GM13976 (cell line): ENCODE measurements at places on chromosomes 3 and 15.

DNA sequence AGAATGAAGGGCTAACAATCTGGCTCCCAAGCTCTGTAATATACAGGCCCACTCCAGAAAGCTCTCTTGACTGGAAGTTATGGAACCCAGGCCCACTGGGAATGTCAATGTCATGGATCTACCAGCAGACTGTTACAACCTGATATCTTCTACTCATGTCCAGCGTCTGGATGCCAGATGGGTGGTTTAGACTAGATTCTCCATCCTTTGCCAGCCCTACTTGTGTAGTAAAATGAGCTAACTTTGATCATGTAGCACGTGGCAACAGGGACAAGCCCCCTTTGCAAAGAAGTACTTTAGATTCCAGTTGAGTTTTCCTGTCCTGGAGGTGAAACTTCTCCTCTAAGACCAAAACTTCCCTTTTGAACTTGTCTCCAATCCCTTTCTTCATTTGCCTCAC lies 55.1 kb downstream of the HEG1 start:
- DNase-seq: no peak

DNA sequence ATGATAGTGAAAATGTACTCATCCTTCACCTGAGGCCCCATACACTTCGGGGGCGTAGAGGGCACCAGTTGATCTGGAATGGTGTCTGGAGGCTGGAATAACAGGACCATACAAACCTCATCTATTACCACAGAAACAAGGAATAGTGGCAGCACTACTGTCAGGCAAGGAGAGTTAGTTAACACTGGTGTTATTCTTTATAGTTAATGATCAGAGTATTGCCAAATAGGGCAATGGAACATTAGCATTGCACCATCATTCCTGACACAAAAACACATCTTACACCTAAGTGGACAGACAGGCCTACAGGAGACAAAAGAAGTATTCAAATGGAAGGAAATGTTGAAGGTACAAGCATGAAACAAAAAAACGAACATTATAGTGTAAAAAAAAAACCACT lies 137.0 kb upstream of the UBP1 start:
- DNase-seq: no peak

DNA sequence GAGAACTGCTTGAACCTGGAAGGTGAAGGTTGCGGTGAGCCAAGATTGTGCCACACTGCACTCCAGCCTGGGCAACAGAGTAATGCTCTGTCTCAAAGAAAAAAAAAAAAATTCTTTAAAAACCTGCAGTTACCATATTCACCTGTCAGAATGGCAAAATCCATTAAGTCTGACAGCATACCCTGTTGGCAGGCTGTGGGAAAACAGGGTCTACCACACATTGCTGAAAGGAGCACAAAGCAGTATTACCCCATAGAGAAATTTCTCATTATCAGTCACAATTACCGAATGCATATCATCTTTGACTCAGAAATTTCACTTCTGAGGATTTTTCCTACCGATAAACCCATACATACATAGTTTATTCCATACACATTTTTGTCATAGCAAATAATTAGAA lies 264.1 kb upstream of the SLCO3A1 start:
- DNase-seq: no peak

DNA sequence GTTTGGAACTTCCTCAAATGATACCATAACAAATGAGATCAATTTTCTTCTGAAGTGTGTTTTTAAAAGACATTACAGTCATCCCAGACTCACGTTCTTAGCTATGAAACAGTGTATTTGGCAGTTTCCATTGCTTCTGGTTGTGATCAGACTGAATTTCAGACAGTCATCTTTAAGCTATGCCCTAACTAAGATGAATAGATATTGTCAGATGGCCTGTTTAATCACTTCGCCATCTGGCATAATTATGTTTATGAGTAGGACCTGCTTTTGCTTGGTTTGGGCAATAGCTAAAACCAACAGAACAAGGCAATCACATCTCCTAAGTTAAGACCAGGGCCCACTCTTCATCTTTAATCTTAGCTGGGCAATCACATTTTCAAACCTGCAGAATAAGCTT lies 313.1 kb downstream of the SV2B start:
- no peak for DNase-seq

GRCh38 chr3:35737527-35737926 lies 98.2 kb downstream of the ARPP21 start:
- DNase-seq: no peak

DNA sequence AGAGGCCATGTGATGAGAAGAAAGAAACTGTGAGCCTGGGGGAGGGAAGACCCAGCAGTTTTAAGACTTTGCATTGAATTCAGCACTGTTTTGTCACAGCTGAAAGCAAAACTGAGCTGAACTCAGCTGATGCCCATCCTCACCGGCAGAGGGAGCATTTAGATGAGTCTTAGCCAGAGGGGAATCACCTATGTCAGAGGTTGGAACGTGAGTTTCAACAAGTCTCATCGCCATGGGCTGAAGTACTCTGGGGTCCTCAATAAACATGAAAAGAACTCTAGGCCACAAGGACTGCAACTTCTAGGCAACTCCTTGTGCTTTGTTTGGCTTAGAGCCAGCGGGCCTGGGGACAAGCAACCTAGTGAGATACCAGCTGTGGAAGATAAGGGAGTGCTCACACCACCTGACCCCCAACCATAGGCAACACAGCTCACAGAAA lies 324.5 kb downstream of the TBL1XR1 start:
- peak; percentile 41 for DNase-seq

GRCh38 chr3:107978131-107979055 lies 112.4 kb downstream of the CD47 start:
- no peak for DNase-seq

DNA sequence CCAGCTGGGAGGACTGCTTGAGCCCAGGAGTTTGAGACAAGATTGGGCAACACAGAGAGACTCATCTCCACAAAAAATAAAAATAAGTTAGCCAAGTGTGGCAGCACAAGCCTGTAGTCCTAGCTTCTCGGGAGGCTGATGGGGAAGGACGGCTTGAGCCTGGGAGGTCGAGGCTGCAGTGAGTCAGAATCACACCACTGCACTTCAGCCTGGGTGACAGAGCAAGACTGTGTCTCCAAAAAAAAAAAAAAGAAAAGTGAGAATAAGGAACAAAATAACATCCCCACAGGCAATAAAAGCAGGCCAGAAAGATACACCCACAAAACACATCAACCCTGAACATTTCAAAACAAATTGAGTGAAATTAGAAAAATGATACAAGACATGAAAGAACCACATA lies 48.7 kb upstream of the OCA2 start:
- no peak for DNase-seq

DNA sequence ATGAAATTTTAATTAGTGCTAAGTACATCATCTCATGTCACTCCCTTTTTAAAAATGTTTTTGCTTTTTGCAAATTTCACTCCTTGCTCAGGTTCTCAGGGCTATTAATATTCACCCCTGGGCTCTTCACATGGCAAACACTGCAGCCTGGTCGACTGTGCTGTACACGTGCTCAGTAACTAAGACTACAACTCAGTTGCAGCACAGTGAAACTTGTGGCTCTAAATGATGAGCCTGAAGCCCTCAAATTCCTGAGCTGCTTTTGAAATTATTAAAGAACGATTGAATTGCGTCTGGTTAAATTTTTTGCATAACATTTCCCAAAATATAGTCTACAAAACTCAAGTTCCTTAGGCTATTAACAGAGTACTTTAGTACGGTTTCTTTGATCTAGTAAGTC lies 159.3 kb upstream of the C2CD4B start:
- DNase-seq: no peak

DNA sequence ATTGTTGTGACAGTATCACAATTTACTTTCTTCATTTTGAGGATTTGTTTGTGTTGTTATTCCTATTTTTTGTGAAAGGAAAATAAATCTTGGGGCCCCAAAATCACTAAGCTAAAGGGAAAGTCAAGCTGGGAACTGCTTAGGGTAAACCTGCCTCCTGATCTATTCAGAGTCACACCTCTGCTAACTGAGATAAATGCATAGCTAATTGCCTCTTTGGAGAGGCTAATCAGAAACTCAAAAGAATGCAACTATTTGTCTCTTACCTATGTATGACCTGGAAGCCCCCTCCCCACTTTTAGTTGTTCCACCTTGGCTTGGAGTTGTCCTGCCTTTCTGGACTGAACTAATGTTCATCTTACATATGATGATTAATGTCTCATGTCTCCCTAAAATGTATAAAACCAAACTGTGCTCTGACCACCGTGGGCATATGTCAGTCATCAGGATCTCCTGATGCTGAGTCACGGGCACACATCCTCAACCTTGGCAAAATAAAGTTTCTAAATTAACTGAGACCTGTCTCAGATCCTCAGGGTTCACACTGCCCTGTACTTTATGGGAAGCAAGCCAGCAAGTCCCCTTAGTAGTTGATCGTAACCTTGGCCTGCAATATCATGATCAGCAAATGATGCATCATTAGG lies 523.2 kb upstream of the GOLIM4 start:
- DNase-seq: no peak

- DNase-seq: peak; percentile 43
Measured at GRCh38 chr3:10602769-10603768, 97.7 kb upstream of the ATP2B2 start.

DNA sequence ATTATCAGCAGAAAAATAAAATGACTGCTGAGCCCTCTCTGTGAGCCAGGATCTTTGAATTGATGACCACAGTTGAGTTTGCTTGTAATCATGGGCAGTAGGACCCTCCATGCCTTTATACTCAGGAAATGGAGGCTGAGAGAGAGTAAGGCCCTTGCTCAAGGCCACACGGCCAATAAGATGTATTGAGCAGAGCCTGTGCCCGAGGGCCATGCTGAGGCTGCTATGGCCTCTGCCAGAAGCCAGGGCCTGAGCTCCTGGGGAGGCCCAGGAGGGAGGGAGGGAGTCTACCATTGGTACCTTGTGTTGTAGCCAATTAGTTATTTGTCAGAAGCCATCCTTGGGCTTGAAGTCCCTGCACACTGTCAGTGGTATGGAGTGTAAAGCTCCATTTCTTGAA lies 151.4 kb downstream of the DNAJB8 start:
- no peak for DNase-seq

GRCh38 chr3:20336572-20336971 lies 150.6 kb upstream of the SGO1 start:
- no peak for DNase-seq

DNA sequence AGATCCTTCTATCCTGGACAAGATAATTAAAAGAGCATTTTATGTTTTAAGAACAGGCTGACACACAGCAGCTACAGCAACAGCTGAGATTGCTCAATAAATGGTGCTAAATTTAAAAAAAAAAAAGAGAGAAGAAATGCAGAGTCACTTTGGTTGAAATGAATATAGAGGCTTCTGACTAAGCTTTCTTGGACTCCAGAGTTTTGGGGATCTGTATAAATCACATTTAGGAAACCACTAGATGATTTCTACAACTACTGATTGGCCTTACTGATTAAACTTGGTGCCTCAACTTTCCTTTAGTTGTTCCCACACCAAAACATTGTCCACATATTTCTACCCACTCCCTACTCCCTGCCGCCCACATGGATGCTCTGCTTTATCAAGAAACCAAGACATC lies 132.9 kb upstream of the ZBTB20 start:
- no peak for DNase-seq

- DNase-seq: no peak
Measured at GRCh38 chr3:30161375-30161774, 445.0 kb upstream of the TGFBR2 start.

DNA sequence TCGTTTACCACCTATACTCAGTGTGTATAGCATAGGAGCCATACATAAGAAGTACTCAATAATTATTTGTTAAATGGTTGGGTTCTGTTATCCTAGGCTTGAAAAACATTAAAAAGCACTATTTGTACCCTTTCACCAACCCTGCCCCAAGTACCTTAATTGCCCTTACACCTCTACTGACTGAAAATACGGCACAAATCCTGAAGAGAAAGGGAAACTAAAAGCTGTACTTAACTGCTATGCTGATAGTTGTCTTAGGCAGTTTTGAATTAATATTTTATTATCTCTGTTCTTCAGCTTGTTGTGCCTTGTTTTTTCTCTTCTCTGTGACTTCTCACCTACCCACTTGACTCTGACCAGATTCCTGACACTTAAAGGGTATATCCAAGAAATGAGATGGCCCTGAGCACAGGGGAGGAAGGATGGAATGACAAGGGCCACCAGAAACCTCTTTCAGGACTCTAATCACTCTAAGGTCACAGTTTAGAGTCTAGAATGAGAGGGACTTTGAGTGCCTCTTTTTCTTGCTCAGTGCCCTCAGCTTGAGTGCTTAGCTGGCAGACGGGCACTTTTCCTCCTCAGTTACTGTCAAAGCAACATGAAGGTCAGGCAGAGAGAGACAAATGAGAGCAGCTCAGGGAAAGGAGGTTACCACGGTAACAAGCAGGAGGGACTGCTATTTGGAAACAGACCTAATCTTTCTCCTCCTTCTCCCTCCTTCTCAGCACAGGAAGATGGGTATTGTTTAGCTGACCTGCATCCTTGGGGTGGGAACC lies 136.5 kb downstream of the ZNF609 start:
- no peak for DNase-seq
